ENCODE measurements at places on chromosomes 11 and 22.

- DNase-seq: no peak
Observed at GRCh38 chr11:59173080-59173963, 1.4 kb downstream of the DTX4 start.

- no peak for DNase-seq
Observed at GRCh38 chr11:104573441-104573990, 324.7 kb downstream of the CASP12 start.

GRCh38 chr11:133047036-133047770 lies 485.1 kb downstream of the OPCML start:
- no peak for DNase-seq

DNA sequence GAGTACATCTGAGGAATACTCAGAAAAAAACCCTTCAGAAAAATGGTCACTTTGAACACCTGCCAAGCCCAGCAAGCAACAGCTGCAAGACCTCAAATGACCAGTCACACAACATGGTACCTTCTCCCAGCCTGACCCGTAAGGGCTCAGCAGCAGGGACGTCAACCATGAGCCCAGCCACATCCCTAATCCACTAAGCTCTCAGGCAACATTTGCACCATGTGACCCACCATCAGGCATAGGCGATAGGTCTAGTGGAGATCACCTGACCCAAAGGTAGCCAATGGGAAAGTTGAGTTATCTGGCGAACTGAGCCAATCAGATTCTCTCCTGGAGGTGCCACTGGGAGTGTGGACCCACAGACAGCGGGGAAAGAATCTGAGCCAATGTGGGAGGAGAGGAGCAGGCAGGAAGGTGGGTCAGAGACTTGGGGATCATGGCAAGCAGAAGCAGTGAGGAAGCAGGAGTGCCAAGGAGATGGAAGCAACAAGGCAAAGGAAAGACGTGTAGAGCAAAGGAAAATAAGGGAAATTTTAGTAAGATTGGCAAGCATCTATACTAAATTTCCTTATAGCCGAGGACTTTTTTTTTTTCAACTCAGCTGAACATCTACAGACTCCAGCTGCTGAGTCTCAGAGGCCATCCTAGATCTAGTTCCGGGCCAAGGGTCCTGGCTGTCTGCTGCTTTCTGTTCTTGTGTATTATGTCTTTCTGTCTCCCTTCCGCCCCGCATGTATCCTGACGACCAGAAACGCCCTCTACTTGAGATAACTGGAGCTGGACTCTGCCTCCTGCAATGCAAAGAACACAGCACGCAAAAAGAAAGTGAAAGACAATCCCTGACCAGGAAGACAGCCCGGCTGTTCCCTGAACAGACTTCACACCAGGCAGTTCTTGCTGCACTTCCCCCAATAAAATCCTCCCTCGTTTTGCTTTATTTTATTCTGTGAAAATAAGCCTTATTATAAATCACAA lies 11.0 kb upstream of the PLAAT2 start:
- peak; percentile 30 for DNase-seq

- no peak for DNase-seq
Observed at GRCh38 chr11:36011574-36011973, 67.7 kb downstream of the LDLRAD3 start.

- no peak for DNase-seq
Observed at GRCh38 chr22:50567721-50568252, 5.1 kb upstream of the SYCE3 start.

GRCh38 chr22:40002935-40003715 lies 8.4 kb downstream of the FAM83F start:
- no peak for DNase-seq

DNA sequence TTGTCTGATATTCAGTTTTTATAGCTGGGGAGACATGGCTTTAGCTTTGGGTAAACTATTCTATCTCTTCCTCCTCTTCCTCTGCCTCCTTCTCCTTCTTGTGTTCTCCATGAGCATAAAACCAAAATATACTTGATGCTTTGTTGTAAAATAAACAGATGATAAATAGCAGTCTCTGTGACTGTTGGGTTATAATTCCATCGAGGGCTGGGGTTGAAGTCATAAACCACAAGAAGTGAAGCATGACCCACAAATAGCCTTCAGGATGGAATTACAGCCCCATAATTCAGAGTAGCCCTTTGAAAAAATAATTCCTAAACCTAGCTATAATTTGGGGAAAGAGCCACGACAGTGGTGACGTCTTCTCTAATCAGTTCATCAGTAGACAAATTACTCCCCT lies 177.7 kb downstream of the SNX19 start:
- DNase-seq: no peak

DNA sequence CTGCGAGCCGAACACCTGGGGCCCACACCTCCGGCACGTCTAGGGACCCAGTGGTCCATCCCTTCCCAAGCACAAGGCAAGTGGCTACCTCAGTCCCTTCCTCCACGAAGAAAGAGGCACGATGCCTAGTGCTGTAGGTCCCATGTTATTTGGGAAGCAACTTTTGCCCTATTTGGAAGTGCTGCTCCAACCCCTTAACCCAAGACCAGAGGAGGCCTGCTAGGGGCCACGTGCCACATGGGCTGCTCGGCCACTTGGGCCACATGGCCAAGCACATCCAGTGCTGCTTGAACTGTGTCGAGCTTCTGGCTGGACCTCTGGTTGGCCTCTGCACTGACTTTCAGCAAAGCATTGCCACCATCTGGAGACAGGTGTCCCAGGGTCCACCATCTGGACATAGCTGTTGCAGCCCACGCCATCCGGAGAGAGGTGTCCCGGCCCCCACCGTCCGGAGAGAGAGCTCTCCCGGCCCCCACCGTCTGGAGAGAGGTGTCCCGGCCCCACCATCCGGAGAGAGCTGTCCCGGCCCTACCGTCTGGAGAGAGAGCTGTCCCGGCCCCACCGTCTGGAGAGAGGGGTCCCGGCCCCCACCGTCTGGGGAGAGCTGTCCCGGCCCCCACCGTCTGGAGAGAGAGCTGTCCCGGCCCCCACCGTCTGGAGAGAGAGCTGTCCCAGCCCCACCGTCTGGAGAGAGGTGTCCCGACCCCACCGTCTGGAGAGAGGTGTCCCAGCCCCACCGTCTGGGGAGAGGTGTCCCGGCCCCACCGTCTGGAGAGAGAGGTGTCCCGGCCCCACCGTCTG lies 6.5 kb upstream of the B4GALNT4 start:
- no peak for DNase-seq

DNA sequence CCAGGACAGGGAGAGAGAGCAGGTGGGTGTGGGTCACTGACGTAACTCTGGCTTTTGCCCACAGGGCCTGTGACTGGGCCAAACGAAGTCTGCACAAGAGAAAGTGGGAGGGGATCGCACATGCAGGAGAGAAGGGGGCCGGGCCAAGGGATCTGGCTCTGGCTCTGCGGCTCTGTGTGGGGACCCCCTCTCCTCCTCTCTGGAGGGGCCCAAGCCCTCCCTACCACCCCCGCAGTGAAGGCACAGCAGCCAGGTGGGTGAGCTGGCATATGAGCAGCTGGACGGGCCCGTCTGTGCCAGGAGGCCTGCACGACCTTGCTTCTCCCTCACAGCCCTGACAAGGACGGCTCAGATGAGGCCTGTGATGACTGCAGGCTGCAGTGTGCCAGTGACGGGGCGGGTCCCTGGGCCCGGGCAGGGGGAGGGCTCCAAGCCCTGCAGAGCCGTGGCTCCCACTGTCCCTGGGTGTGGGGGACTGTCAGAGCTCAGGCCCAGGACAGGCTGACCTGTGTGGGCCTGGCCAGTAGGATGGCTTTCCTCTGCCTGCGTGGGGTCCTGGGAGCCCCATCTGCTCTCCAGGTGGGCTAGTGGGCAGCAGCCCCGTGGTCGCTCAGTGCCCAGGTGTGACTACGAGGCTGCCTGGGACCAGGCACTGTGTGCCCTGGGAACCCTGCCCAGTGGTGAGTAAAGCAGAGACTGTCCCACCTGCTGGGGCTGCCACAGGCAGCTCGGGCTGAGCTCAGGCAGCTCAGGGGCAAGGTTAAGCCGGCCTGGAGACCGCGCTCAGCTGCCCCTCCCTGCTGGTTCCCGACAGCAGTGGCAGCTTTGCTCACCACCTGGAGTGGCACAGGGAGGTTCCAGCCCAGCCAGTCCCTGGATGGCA lies 22.2 kb downstream of the MRGPRG start:
- DNase-seq: no peak

Measured in stimulated activated CD4-positive, alpha-beta T cell treated with anti-CD3 and anti-CD28 coated beads, Interleukin-4, amount 100 ng/mL, for 4 hours (primary cell).